ENCODE measurements at places on chromosomes 4 and X. TPM values are rescaled to one million over a fixed set of nuclear protein-coding genes. Genes with fewer than 3 reads are reported as not detected.

The MTNR1A gene
- not detected for total RNA-seq

The PRRG3 gene
- not detected for total RNA-seq

DNA sequence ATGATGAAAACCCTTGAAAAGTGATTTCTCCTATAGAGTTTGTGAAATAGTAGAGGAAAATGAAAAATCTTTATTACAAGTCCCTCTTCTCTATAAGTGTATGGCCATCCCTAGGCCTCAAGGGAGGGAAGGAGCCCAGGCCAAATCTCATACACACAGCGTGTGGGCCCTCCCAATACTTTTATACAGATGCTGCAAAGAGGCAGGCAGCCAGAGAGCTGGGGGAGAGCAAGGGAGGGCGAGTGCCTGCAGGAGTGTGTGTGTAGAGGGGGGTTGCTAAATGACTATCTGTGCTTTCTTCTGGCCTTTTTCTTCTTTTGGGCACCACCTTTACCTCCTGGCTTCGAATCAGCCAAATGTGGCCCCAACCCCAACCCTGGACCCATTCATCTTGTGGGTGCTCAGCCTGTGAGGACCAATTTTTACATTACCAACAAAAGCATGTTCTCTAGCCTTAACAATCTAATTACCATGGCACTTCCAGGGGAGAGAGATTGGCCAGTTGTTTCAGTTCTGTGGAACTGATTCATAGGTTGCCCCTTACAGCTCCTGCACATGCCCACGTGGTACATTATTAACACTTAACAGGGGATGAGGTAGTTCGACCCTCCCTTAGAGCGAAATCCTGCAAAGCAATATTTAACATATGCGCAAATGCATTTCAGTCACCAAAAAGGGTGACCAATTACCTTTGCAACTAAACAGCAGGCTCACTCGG, 2.0 kb downstream of the GPC3 start:
- H3K36me3 ChIP-seq: no peaks in the 10 kb centered on the region
- H3K27me3 ChIP-seq: no peaks in the 10 kb centered on the region
- DNase-seq: no peak
- H3K4me3 ChIP-seq: no peak overlapping the region
- no peak overlapping the region for H3K27ac ChIP-seq

GRCh38 chrX:155880586-155881157, 473 bp upstream of the VAMP7 start:
- H3K4me1 ChIP-seq: no peaks in the 10 kb centered on the region
- H3K4me3 ChIP-seq: peak overlapping the region; percentile 54
- no peak overlapping the region for H3K27ac ChIP-seq

DNA sequence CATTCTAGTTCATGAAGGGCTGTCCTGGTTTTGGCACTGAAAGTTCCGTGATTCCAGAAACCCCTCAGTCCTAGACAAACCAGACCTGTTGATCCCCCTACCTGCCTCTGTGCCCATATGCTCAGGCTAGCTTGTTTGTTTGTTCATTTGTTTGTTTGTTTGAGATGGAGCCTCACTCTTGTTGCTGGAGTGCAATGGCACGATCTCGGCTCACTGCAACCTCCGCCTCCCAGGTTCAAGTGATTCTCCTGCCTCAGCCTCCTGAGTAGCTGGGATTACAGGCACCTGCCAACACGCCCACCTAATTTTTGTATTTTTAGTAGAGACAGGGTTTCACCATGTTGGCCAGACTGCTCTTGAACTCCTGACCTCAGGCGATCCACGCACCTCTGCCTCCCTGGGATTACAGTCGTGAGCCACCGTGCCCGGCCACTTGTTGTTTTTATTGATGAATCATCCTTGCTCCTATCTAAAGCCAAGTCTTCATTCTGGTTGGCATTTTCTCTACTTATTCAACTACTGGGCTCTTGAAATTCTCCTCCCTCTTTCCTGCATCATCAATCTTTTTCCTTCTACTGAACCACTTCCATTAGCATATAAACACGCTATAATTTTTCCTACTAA, 86.3 kb upstream of the BMP2K start:
- DNase-seq: no peak
- no peaks in the 10 kb centered on the region for H3K27me3 ChIP-seq
- no peak overlapping the region for H3K4me3 ChIP-seq
- no peaks in the 10 kb centered on the region for H3K36me3 ChIP-seq
- 0 out of 2 replicates have a peak, but pooled peaks cover 5% of the 10 kb centered on the region for H3K4me1 ChIP-seq
- H3K27ac ChIP-seq: no peak overlapping the region

DNA sequence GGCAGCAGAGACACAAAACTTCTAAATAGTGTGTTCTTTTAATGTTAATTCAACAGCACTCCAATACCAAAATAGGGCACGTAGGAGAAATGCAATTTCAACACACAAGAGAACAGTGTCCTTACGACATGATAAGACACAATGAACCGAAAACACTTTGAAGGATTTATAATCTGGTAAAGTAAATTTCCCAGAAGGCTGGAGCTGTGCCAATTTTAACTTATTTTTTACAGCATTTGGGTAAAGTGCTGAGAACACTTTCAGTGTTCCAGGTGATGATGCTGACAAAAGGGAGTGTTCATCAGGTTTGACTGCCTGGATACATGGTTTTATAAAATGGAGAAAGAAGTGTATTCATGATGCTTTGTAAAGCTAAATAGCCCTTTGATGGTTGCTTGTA, 76.5 kb downstream of the MAPK10 start:
- DNase-seq: no peak
- no peak overlapping the region for H3K27ac ChIP-seq
- no peaks in the 10 kb centered on the region for H3K4me1 ChIP-seq
